ENCODE measurements at places on chromosomes 16 and 17.

DNA sequence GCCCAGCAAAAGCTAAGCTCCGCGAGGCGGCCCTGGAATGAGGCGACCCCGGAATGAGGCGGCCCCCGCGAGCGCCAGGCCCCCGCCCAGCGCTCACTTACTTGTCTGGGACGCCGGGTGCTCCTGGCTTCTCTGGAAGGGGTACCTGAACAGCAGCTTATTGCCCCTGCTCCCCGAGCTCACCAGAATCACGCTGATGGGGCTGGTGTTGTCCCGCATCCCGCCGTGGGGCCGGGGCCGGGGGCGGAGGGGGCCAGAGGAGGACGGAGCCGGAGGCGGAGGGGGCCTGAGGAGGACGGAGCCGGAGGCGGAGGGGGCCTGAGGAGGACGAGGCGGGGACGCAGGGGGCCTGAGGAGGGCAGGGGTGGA, 440 bp downstream of the NPRL3 start:
- no peak for DNase-seq

DNA sequence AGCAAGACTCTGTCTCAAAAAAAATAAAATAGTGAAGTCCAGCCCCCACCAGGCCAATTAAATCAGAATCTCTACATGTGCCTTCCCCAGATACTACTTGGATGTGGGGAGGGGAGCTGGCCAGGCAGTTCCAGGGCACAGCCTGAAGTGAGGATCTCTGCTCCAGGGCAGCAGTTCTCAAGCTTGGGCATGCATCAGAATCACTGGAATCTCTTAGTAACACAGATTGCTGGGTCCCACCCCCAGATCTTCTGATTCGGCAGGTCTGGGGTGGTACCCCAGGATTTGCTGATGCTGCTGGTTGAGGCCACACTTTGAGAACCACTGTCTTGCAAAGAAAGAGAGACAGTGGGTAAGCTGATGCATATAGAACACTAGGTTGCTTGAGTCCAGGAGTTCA, 8.3 kb upstream of the CDH5 start:
- DNase-seq, result no peak

- DNase-seq, result no peak
Observed at GRCh38 chr17:6090253-6090652, 20.1 kb downstream of the WSCD1 start.

GRCh38 chr17:3974980-3975379, 10.7 kb upstream of the ATP2A3 start:
- no peak for DNase-seq

GRCh38 chr17:71505200-71505599, 615.6 kb upstream of the SOX9 start:
- peak; percentile 40 for DNase-seq

DNA sequence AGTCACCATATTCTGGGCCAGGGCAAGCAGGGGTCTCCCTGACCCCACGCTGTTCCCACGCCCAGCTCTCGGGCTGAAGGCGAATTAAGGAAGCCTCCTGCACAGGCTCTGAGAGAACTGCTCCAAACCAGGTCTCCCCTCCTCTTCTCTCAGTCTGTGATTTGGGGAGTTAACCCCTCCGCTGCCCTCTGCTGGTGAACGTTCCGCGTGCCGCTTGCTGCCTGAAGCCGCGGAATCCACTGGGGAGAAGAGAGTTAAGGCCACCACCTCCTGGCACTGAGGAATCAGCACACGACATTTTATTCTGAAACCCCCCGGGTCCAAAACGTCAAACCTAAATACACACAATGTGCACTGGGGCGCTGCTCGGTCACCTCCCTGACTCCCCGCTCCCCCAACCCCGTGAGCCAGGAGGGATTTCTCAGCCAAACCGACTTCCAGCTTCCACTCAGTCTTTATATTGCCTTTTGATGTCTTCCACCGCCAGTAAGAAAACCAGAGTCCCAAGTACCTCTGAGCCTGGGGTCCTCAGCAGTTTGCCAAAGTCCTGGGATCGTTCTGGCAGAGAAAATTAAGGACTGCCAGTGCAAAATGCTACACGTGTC, 54.4 kb upstream of the RCVRN start:
- peak; percentile 15 for DNase-seq

- DNase-seq, result no peak
Observed at GRCh38 chr16:70578035-70578434, 54.4 kb downstream of the SF3B3 start.

GRCh38 chr17:13736916-13737315, 135.2 kb upstream of the HS3ST3A1 start:
- DNase-seq, result peak; percentile 71

All from non-pigmented ciliary epithelial cell (primary cell).